ENCODE measurements at places on chromosomes 16 and 17.

GRCh38 chr16:27269300-27270150, 953 bp upstream of the NSMCE1 start:
- no peak for DNase-seq

DNA sequence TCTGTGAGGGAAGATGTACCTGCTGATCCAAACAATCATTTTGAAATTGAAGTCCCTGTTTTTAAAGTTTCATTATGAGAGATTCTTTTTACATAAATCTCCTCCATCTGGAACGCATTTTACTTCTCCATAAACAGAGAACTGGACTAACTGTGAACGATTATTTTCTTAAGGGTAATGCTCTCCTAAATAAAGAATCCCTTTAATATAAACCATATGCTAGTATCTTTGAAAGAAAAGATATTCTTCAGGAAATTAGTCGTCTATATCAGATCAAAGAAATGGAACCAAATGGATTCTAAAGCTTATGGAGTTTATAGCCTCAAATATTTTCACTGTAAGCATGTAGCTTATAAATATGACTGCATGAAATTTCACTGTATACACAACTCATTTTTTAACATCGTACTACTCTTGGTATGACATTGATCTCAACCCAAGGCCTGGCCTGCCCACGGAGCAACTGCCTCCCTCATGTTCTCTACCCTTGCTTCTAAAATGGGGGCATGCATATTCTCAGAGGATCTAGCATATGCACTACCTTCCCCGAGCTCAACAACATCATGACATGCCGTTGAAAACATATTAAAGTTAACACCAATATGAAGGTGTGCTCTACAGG, 66.4 kb downstream of the MYH10 start:
- no peak for DNase-seq

DNA sequence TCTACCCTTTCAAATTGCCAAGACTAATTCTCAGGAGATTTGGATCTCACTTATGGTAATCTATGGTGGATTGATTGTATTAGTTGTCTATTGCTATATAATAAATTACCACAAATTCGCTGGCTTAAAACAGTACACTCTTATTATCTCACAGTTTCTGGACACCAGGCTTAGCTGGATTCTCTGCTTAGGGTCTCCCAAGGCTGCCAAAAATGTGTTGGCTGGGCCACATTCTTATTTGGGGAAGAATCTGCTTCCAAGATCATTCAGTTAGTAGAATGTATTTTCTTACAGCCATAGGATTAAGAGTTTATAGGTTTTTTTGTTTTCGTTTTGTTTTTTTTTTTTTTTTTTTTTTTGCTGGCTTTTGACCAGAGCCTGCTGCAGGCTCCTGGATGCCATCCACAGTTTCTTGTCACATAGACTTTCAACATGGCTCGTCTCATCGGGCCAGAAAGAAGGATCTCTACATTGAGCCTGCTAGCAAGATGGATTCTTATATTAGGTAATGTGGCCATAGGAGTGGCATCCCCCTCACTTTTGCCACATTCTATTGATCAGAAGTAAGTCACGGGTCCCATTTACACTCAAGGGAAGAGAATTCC, 415.3 kb downstream of the KIF2B start:
- DNase-seq, result no peak

DNA sequence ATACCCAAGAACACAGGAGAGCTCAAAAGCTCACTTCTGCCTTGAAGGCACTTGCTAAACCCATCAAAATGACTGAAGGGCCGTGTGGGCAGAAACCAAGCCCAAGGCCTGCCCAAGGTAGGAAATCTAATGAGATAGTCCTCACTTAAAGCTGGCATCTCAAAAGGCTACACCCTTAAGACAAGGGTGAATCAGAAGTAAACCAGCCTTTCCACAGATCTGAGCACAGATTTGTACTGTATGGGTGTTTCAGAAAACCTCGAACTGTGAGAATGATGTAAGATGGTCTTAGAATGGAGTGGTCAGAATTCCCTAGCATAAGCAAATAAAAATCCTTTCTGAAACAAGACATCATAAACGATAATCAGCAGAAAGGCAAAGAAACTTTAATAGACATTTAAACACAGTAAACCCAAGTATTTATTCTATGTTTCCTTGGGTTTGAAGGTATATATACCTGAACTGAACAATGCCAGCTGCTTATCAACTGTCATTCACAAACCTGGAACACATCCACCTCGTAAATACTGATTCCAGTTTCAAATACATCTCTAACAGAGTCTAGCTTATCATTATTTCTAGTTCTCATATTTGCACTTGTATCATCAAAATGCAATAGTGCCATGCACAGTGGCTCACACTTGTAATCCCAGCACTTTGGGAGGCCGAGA, 37.8 kb downstream of the GLG1 start:
- no peak for DNase-seq

DNA sequence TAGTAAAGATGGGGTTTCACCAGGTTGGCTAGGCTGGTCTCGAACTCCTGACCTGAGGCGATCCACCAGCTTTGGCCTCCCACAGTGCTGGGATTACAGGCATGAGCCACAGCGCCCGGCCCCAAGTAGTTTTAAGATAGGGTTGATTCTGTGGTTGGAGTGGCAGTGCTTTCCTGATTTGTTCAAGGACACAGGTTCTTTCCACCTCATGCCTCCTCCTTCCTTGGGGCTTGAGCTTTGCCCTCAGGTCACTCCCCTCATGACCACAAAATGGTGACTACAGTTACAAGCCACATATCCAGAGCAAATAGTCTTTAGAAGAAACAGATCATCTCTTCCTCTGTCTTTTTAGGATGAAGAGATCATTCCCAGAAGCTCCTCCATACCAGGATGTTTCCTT, 25.3 kb upstream of the SMURF2 start:
- no peak for DNase-seq

DNA sequence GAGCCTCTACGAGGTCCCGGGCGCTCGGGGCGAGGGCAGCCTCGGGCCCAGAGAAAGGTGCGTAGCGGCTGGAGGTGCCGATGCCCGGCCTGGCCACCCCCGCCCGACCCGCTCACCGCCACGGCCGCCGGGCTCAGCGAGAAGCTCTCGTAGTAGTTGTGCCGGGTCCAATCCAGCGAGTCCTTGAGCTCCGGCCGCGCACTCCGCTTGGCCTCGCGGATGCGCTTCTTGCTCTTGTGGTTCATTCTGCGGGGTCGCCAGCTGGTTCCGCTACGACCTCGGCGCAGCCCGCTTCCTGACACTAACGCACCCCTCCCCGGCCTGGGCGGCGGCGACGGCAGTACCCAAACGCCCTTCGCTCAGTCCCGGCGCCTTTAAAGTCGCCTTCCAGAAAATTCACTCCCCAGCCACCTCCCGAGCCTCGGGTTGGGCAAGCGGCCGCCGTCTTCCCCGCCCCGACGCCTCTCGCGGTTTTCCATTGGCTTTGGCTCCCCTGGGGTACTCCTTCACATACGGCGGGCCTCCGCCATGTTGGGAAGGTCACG, at the start of gene JMJD6:
Gene JMJD6, minus strand, starts transcription at position 376 of the 545 bp plus-strand sequence. Its CDS starts 131 bp downstream, at position 245.
- DNase-seq, result peak; percentile 93

DNA sequence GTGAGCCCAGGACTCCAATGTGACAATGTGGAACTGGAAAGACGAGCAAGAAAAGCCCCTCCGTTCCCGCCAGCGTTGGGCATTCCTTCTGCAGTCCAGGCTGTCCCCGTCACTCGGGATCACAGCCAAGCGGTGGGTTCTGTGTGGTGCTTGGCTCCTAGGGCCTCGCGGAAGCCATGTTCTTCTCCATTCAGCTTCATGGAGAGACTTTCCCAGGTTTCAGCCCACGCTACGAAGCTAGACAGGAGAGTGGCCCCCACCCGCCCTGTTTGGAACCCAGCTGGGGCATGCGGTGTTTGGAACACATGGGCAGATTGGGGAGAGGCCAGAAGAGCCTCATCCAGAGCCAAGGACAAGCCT, 5.8 kb downstream of the LMF1 start:
- DNase-seq, result no peak

GRCh38 chr16:81524382-81524781, 79.8 kb downstream of the CMIP start:
- peak; percentile 25 for DNase-seq

GRCh38 chr17:31274252-31274651, 22.8 kb downstream of the OMG start:
- DNase-seq, result no peak

- DNase-seq, result no peak
These were observed 68.6 kb downstream of the CDYL2 start for GRCh38 chr16:80735846-80736245.

- DNase-seq, result no peak
These were observed 3.4 kb upstream of the CSHL1 start for GRCh38 chr17:63914471-63914870.

DNA sequence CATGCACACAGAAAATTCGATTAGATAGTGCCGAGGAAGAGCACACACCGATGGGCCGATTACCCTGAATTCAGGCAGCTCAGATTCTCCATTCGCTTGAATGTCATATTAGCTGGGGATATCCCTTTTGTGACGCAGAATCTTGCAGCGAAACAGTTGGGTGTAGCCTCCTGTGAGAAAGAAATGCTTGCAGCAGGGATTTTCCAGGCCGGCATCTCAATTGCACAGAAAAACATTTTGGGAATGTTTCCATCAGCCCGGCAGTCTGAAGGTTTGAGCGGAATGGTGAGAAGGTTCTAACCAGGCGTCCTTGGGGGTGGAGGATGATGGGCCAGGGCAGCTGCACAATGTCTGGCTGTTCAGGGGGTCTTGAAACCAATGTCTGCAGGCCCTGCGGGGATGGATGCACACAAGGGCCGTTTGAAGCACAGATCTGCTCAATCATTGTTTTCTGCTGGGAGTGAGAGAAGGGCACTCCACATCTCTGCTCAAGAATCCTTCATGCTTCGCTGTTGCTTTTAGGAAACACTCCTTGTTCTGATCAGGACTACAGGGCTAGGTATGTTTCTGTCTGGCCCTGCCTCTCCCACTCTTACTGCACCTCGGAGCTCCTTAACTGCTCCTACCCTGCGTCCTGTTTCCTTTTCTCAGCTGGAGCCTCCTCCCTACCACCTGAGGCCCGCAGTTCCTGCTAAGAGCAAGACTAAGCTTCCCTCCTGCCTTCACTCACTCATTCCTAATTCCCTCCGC, 94.6 kb downstream of the CMIP start:
- DNase-seq, result no peak

GRCh38 chr17:66670206-66670605, 164.7 kb upstream of the CACNG5 start:
- no peak for DNase-seq

GRCh38 chr17:76176701-76177574, 35.9 kb upstream of the FOXJ1 start:
- DNase-seq, result no peak
